Activated naive CD4-positive, alpha-beta T cell treated with Interleukin-2 at 50 U/mL for 16 hours (primary cell): ENCODE measurements at places on chromosomes 13 and 19.

GRCh38 chr19:4971424-4971793 is 2.5 kb downstream of the KDM4B start:
- peak; percentile 32 for DNase-seq

- DNase-seq, result no peak
Observed at GRCh38 chr19:46495786-46496099, at the start of gene PNMA8B. Gene PNMA8B, minus strand, starts transcription at chr19:46495867. Its CDS starts 402 bp downstream, at chr19:46495465.

GRCh38 chr13:91212231-91212630 is 135.3 kb upstream of the MIR17HG start:
- DNase-seq, result no peak

GRCh38 chr19:16612636-16613035 is 15.4 kb downstream of the MED26 start:
- no peak for DNase-seq

- DNase-seq, result no peak
Observed at GRCh38 chr19:44590245-44591059, 22.9 kb upstream of the IGSF23 start.

DNA sequence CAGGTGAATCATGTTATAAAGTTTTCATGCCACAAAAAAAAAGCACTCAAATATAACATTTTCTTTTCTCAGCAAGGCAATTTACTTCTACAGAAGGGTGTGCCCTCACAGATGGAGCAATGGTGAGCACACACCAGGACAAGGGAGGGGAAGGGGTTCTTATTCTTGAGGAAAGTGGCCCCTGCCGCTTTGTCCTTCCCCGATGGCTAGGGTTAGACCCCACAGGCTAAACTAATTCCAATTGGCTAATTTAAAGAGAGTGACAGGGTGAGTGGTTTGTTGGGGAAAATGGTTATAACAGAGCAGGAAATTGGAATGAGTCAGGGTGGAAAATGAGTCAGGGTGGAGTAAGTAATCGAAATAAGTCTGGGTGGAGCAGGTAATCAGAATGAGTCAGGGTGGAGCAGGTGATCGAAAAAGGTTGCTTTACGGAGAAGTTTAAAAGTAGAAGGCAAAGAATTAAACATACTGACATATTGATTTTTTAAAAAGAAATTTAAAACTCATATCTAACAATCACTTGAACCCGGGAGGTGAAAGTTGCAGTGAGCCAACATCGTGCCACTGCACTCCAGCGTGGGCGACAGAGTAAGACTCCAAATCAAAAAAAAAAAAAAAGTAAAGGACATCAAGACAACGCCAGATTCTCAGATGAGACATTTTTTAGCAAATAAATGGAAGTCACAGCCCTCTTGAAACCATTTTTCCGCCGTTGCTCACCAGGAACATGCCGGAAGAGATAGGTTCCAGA is 813 bp downstream of the ZNF562 start:
- DNase-seq, result peak; percentile 31

GRCh38 chr19:48480183-48480557 is 11.0 kb downstream of the CYTH2 start:
- DNase-seq, result peak; percentile 36

DNA sequence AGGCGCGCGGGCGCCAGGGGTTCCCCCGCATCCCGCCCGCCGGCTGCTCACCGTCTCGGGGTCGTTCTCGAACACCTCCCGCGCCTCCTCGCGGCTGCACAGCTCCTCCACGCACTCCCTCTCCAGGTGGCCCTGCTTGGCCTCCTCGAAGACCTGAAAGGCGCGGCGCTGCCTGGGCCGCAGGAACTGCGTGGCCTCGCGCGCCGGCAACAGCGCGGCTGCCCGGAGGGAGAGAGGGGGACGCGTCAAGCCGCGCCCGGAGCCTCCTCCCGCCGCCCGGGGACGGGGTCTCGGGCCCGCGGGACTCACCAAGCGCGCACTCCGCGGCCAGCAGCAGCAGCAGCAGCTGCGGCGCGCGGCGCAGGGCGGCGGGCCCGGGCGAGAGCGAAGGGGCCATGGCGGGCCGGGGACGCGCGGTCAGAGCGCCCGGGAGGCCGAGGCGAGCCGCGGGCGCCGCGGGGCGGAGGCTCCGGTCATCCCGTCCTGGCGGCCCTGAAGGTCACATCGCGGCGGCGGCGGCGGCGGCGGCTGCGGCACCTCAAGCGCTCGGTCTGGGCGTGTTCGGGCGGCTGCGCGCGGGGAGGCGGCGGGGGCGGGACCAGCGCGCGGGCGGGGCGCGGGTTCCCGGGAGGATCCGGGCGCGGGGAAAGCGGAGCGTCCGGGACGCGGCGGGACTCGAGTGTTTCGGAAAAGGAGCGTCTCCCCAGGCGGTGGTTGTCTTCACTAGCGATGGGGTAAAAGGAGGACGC is at the start of gene GAS6:
Gene GAS6, minus strand, starts transcription at position 553 of the 749 bp plus-strand sequence. Its CDS starts 156 bp downstream, at position 397.
- peak; percentile 20 for DNase-seq

DNA sequence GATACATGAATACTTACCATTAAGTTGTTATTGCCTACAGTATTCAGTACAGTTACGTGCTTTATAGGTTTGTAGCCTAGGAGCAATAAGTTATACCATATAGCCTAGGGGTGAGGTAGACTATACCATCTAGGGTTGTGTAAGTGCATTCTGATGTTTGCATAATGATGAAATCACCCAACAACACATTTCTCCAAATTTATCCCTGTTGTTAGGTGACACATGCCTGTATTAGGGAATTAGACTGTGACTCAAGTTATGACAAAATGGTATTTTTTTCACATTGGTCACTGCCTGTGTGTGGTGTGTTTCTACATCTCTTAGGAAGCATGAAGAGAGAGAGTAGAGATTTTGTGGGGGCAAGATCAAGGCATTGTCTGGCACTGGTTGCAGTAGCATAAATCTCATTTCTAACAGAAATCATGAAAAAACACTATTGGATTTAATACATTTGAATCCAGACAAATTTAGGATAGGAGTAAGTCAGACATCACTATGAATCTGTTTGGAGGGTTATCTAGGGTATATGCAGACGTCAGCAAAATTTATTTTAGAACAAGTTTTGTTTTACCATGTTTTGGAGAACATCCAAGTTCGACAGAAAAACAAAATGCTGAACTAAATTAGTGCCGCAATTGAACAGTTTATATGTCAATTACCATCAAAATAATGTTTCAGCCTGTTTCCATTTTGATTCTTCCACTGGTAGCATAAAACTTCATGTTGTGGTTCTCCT is 332.1 kb downstream of the LMO7 start:
- DNase-seq, result no peak

DNA sequence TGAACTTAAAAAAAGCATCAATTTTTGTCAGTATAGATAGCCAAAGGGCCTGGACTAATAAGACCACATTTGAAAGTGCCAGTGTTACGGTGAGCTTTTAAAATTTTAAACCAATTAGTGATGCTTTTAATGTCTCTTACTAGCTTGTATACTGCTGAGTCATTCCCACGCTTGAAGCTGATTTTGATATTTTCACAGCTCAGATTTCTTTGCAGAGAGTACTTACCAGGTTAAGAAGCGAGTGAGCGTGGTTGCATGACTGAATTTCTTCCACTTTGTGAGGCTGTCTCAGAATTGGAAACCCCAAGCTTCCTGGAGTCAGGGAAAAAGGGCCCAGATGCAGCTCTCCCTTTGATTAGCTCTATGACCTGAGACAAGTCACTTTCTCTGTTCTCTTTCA is 74.5 kb upstream of the NBEA start:
- DNase-seq, result no peak
